ENCODE measurements at places on chromosomes 2 and 18. TPM values are rescaled to one million over a fixed set of nuclear protein-coding genes. Genes with fewer than 3 reads are reported as not detected.

GRCh38 chr18:70598406-70598805 lies 309.6 kb downstream of the SOCS6 start:
- DNase-seq, result no peak

Gene ITGA4
- 20.5 TPM for polyA plus RNA-seq

- DNase-seq, result no peak
Measured at GRCh38 chr18:61975526-61976326, 82.9 kb upstream of the RNF152 start.

- no peak for DNase-seq
Measured at GRCh38 chr18:78757014-78757413, 222.6 kb upstream of the SALL3 start.

Gene RAB27B
- polyA plus RNA-seq, result 0.61 TPM

DNA sequence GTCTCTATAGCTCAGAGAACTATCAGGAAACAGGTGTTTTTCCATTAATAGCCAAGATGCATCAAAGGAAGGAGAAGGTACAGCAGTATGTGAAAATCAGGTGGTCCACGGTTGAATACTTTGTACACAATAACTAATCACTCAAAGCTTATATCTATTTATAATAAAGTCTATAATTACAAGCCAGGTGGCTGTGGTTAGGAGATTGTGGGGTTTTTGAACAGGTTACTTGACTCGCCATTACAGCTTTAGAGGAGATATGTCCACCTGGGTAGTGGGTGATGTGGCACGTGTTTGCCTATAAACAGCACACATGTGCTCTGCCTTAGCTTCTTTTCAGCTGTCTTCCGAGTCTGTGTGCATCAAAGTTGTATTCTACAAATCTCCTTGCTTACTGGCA lies 892.2 kb upstream of the ZEB2 start:
- DNase-seq, result no peak

Gene SPC25
- 7.5 TPM for polyA plus RNA-seq

Gene CSRNP3
- 9.4 TPM for polyA plus RNA-seq

DNA sequence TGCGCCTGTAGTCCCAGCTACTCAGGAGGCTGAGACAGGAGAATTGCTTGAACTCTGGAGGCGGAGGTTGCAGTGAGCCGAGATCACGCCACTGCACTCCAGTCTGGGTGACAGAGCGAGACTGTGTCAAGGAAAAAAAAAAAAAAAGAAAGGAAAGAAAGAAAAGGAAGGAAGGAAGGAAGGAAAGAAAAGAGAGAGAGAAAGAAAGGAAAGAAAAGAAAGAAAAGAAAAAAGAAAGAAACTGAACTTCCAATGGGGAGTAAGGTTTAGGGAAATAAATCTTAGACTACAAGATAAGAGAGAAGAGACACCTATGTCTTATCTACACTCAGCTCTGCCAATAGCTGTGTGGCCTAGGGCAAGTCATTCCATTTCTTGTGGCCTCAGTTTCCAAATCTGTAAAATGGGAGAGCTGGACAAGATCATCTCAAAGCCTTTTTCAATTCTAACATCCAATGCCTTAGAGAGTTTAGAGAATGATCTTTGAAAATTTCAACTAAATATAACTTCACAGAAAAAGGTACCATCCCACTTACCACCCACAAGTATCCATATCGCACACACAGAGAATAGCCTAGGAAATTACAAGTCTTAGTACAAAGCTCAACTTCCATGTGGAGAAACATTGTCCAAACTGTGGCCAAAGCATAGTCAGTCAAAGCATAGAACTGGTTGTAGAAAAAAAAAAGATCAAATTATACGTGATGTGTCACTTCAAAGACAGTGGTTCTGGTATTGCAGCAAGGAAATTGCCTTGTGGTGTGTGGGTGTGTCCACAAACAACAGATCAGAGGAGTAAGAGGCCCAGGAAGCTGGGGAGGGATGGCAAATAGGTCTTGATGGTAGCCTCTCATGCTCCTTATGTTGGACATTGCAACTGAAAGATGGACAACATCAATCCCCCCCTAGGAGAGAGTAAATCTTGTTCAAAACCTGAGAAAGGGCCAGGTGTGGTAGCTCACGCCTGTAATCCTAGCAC lies 42.4 kb downstream of the SLC14A2 start:
- no peak for DNase-seq

- DNase-seq, result no peak
Measured at GRCh38 chr18:37529863-37530262, 35.7 kb downstream of the CELF4 start.

- no peak for DNase-seq
Measured at GRCh38 chr2:46268196-46268595, 29.0 kb upstream of the EPAS1 start.

DNA sequence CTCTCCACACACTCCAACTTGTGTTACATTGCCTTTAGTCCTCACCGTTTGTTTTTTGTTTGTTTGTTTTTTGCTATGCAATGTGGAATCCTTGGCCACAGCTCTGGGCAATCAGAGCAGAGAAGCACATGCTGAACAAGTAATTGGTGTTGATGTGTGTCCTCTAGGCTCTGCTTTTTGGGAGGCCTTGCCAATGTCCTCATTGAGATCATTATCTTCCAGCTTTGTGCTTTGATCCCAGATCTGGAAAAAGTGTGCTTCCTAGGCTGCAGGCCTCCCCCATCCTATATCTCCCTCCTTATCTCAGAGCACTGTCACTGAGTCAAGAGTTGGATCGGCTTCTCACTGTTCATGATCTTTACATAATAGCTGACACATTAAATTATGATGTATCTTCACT lies 25.9 kb downstream of the OSR1 start:
- no peak for DNase-seq

- DNase-seq, result no peak
Measured at GRCh38 chr2:20614201-20615067, 36.5 kb downstream of the HS1BP3 start.

Gene FAM228B
- polyA plus RNA-seq, result 12.6 TPM

Gene RGPD8
- 2.3 TPM for polyA plus RNA-seq

DNA sequence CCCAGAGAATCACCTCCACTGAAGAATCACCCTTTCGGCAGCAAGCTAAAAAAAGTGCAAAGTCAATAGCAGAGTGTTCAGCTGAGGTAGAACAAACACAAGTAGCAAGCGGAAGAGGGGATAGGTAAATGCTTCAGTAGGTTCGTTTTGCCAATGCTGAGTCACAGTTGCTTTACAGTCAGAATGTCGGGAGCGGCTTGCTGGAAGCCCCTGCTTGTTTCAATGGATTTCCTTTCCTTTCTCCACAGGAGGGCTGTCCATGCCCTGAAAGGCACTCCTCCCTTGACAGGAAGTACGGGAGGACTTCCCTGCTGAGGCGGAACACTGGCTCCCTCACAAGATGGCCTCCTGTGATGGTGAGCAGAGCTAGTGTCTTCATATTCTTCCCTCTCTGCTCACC lies 146.2 kb upstream of the LYPD1 start:
- no peak for DNase-seq

Gene GULP1
- polyA plus RNA-seq, result 19.5 TPM

Gene ORC2
- polyA plus RNA-seq, result 16.1 TPM

- no peak for DNase-seq
Measured at GRCh38 chr2:14535156-14535555, 97.4 kb upstream of the LRATD1 start.

Gene CXCR4
- 32.8 TPM for polyA plus RNA-seq

DNA sequence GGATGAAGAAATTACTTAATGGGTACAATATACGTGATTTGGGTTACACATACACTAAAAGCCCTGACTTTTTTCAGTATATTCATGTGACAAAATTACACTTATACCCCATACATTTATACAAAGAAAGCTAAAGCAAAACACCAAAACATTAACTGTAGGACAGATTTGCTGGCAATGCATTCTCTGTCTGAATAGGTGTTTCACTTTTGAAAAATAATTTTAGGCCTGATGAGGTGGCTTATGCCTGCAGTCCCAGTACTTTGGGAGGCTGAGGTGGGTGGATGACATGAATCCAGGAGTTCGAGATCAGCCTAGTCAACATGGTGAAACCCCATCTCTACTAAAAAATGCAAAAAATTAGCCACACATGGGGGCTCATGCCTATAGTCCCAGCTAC lies 301.5 kb upstream of the FAM98A start:
- DNase-seq, result no peak

DNA sequence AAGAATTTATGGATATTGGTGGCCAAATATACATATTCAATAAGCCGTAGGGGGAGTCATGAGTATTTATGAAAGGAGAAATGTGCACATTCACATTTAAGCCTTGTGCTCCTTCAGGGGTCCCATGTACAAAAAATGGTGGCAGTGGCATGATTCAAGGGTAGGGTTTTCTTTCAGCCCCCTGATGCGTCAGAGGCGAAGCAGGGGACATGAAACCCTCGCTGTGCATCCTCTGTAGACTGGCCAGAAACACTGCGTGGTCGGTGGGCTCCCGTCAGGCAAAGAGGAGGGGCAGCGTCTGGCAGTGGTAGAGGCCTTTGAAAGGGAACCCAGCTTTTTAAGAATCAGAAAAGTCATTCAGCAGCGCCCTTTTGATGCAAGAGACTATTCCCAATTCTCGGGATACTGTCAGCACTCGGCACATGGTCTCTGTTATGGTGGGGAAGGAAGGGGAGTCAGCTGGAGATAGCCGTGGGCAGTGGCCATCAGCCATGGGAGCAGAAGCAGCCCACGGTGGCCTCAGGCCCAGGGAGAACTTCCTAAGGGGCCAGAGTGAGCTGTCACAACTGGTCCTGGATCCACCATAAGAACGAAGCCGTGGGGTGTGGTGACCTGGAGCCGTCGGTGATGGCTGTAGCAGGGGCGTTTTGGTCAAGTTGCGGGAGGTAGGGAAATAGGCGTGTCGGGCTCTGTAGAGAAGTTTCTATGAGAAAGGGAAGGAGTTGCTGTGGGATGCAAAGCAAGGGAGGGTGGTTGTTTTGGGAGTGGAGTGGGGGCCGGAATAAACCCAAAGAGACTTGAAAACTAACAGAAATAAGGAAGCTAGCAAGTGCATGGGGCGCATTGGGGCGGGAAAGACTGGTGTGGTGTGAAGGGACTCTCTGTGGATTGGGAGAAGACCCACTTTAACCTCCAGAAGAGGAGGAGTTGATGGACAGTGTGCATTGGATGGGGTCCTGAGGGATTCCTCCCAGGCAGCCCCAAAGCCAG lies 95.6 kb downstream of the SH3BP4 start:
- DNase-seq, result no peak

DNA sequence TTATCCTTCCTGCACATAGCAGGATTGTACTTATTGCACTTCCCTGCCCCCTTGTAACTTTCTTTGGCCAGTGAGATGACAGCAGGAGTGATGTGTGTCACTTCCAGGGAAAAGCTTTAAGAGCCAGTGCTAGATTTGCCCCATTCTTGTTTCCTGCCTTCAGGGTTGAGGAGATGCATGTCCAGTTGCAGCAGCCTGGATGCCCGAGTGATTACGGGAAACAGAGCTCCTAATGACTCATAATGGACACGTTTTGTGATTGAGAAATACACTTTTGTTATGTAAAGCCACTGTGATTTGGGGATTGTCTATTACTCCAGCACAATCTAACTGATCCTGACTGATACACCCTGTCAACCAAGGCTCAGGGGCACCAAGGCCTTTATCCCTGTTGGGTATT lies 5.0 kb upstream of the TET3 start:
- no peak for DNase-seq

- no peak for DNase-seq
Measured at GRCh38 chr2:10283106-10284062, 19.3 kb upstream of the HPCAL1 start.

DNA sequence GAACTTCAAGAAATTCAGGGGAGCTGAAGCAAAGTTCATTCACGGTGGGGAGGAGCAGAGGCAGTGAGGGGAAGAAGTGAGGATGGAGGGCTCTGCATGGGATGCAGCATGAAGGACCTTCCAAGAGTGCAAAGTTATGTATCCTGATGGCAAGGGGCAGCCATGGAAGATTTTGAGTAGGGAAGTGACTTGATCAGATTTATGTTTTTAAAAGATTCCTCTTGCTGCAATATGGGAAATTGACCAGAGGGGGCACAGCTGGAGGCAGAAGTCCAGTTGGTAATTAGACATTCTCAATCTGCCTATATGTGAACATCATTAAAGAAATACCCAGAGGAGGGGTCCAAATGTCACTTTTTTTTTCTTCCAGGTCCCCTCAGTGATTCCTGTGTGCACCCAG lies 21.5 kb upstream of the ANXA4 start:
- DNase-seq, result no peak

DNA sequence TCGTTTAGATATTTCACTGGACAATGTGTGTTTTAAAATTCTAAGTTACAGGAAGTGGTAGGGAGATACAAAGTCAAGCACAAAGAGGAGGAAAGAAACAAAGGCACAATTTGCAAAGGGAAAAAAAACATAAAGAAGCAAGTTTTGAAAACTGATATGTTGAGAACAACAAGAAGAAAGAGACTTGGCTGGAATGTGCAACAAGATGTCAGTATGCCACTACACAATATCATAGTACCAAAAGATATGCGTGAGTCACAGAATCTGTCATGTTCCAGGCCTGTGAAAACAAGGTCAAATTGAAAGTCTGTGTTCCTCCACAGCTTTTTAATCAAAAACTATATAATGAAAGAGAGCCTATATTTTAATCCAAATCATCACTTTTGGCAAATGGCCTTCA lies 12.0 kb downstream of the EXOC6B start:
- no peak for DNase-seq

Gene KLHL41
- polyA plus RNA-seq, result 4,199 TPM

DNA sequence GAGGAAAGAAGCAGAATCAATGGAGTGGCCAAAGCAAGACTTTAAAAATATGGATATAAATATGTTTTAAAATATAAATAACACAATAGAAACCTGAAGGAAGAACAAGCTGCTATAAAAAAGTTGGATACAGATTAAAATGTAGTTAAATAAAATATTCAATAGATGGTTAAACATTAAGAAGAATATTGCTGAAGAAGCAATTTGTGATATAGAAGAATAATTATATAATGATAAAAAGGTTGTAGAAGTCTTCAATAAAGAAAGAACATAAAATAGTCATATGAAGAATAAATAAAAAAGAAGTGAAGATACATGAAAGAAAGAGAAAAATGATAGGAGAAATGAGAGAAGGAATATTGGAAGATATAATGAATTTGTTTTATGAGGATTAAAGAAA lies 392.0 kb downstream of the DSC3 start:
- DNase-seq, result no peak

- no peak for DNase-seq
Measured at GRCh38 chr2:130814931-130815680, 21.6 kb upstream of the ARHGEF4 start.

Gene LAMA3
- 2.4 TPM for polyA plus RNA-seq

DNA sequence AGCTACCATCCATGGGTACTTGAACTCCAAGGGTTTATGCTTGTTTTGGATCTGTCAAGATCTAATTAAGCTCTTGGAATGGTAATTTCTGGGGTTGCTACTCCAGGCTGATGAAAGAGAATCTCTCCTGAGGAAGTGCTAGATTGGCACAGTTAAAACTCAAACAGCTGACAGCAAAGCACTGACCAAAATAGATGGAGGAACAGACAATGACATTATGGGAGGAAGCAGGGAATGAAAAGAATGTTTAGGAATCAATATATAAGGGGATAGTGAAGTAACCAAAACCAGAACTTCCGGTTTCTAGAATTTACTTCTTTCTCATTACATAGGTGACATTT lies 6.3 kb downstream of the THUMPD2 start:
- DNase-seq, result no peak

GRCh38 chr2:158270536-158270935 lies 168.9 kb downstream of the UPP2 start:
- no peak for DNase-seq

Gene SLC5A7
- 0.09 TPM for polyA plus RNA-seq

Data from forelimb muscle (tissue), 1 donor.